Testis (tissue), 5 donors: ENCODE measurements at places on chromosomes 7 and 10. TPM values are rescaled to one million over a fixed set of nuclear protein-coding genes. Genes with fewer than 3 reads are reported as not detected.

ERCC6 gene
- total RNA-seq: 20.1 TPM

PYROXD2 gene
- 20.2 TPM for total RNA-seq

TRUB1 gene
- total RNA-seq: 44.5 TPM

MNX1 gene
- 3.3 TPM for total RNA-seq

FXYD4 gene
- total RNA-seq: 1.5 TPM

INHBA gene
- total RNA-seq: 5.7 TPM

DRGX gene
- not detected for total RNA-seq

NUTM2E gene
- total RNA-seq: 0.12 TPM

FAM20C gene
- 34.0 TPM for total RNA-seq

MBL2 gene
- 0.16 TPM for total RNA-seq

IL6 gene
- total RNA-seq: not detected

UPK3BL1 gene
- 22.5 TPM for total RNA-seq

PKD2L1 gene
- total RNA-seq: 0.99 TPM

LRRC17 gene
- 5.8 TPM for total RNA-seq

COL26A1 gene
- 0.94 TPM for total RNA-seq

HIPK2 gene
- total RNA-seq: 22.4 TPM

SLC26A3 gene
- total RNA-seq: 1.1 TPM

NPM3 gene
- 38.9 TPM for total RNA-seq

SPDYE5 gene
- 12.5 TPM for total RNA-seq

HGF gene
- 5.0 TPM for total RNA-seq

RBP4 gene
- total RNA-seq: 7.1 TPM

HMX3 gene
- total RNA-seq: 0.25 TPM

SFTPA1 gene
- not detected for total RNA-seq
